ENCODE measurements at places on chromosomes 16 and 17.

DNA sequence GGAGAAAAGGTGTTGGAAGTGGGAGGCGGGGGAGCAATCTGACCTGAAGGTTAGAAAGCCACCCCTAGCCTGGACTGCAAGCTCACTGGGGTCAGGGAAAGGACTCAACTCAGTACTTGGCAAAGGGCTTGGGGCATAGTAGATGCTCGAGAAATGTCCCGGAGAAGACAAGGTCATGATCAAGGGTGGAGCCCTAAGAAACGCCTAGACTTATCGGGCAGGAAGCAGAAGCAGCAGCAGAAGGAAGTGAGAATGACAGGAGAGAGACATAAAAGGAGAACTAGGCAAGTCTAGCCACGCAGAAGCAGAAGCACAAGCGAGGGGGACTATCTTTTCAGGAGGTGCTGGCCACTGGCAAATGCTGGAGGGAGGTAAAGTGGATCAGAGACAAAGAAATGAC, 10.2 kb downstream of the COTL1 start:
- DNase-seq: no peak

DNA sequence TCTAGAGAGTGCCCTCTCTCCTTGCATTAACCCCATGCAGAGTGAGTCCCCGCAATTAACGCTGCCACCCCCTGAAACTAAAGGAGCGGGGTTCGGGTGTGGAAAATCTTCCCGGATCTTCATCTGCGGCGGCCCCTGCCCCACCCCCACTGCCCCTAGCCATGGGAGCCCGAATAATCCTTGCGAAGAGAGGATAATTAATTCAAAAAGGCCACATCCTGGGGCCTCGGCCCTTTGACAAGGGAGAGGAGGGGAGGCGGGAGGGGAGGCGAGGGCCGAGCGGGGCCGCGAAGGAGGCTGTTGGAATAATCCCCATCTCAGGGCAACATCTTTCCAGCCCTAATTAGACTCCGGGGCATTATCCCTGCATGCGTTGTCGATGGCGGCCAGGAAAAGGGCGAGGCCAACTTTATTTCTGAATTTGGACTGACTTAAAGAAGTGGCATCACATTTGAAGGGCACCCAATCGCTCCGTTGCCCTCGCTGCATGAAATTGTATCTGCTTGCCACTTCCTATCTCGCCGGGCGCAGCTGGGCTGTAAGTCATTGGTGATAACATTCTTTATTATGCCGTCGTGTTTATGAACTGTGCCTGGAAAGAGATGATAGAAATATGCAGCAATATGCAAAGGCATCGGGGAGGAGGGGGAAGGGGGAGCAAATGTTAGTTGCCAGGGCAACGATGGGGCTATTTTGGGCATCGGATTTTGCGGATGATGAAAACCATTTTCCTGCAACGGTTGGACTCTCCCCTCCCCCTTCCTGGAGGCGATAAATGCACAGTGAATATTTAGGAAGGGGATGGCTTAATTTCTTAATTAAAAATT, 387.1 kb upstream of the TNRC6C start:
- DNase-seq: no peak

DNA sequence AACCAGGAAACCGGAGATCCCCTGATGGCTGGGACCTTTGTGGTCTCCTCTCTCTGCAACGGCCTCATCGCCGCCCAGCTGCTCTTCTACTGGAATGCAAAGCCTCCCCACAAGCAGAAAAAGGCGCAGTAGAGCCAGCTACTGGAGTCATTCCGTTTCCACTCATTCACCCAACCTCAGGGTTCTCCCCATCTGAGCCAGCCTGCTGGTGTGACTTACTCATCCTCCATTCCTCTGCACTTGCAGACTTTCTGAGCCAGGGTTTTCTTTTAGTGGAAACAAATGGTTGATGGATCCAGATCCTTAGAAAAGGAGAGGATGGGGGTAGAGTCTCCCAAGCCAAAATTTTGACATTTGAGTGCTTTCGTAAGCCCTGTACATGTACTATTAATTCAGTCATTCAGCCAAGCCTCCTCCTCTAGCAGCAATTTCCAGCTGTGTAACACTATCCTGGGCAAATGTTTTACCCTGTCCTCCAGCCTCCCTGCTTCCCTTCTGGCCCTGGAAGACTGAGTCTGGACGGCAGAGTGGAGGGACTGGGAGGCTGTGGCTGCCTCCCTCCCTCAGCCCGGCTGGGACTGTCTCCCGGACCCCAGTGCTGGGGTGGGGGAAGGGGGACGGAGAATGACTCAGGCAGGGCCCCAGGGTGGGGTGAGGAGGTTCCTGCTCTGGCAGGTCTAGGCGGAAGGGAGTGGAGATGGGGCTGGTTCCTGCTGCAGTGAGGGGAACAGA, 2.3 kb downstream of the SOX15 start:
- DNase-seq: peak; percentile 88

- DNase-seq: peak; percentile 44
Observed at GRCh38 chr16:19153876-19154275, 14.2 kb upstream of the SYT17 start.

- DNase-seq: peak; percentile 66
Observed at GRCh38 chr17:6506679-6507231, 49.6 kb downstream of the PITPNM3 start.

DNA sequence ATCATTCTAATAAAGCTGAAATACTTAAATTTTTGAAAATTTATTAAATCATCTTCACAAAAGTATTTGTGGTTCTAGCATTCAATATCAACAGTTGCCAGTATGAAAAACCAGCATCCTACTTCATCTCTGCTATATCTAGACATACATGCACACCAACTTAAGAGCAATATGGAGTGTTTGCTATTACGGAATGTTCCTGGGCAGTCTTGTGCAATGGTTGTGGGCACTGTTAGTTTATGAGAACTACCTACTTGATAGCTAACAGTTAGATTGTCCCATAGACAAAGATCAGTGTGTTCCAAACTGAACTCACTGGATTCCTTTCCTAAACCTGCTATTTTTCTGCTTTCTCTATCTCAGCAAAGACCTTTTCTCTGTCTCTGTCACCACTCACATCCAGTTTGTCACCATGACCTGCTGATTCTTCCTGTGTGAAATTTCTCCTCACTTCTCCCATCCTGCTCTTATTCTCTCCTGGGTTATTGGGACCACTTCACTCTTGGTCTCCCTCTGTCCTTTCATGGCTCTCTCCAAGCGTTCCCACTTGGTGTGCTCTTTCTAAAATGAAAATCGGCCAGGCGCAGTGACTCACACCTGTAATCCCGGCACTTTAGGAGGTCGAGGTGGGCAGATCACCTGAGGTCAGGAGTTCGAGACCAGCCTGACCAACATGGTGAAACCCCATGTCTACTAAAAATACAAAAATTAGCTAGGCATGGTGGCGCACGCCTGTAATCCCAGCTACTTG, 27.7 kb downstream of the CNTROB start:
- DNase-seq: no peak

DNA sequence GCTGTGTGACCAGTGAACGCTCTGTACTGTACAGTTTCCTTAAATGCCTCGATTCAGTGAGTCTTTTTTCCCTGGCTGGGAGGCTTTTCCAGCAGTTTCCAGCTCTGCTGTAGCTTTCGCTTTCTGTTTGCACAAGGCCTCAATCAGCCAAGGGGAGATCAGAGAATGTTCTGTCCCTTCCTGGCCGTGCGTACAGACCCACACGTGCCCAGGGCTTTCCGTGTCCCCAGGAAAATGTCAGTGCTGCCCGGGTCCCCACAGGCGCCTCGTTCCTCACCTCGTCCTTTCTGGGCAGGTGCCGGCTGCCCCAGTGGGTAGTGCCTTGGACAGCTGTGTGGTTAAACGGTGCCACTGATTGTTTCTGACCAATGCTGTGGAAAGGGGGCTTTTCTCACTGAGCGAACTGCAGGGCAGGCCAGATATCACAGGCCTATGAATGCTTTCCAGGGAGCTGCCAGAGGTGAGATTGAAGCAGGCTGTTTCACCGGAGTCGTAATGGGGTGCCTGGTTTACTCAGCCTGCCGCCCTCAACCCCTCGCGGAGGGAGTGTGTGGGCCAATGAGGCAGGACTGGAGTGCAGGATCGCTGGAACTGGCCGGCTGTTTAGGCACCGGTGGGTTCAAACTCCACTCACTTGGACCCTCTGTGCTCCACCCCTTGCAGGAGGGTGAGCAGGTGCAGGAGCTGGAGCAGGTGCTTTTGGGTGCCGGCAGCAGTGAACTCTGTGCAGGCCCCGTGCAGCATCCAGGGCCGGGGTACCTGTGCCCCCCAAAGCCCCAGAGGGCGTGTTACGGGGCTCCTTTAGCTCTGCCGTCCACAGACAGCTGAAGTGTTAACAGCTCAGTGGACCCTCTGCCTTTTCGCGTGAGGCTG, 44.4 kb downstream of the ZNF778 start:
- DNase-seq: no peak

DNA sequence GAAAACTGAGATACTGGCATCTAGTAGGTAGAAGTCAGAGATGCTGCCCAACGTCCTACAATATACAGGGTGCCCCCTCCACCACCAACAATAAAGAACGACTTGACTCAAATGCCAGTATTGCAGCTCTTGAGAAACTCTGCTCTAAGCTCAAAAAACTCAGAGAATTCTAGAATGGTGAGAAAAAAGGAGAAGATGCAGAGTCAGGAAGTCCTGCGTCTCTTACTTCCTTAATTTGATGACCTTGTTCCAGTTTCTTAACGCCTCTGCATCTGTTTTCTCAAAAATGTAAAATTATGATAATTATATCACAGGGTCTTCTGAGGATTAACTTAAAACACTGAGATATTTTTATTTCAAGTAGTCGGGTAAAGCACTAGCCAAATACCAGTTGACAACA, 1.7 kb upstream of the HSBP1 start:
- no peak for DNase-seq

GRCh38 chr16:20214401-20214800, 112.9 kb downstream of the GP2 start:
- no peak for DNase-seq

DNA sequence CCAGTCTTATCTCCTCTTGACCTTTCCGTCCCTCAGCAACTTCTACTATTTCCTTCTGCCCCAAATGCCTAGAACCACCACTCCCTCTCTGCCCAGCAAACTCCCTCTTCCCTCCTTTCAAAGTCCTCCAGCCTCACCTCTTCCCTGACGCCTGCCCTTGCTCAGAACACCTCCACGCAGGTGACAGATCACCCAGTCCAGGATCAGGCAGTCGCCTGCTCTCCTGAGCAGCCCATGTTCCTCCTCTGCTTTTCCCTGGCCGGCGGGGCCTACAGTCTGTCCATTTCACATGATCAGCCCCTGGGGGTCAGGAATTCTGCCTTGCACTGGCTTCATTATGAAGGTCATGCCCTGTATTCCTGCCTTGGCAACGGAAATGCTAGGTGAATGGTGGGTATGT, 422 bp downstream of the CD300LF start:
- no peak for DNase-seq

GRCh38 chr16:75385507-75386152, 47.7 kb downstream of the CFDP1 start:
- peak; percentile 27 for DNase-seq

DNA sequence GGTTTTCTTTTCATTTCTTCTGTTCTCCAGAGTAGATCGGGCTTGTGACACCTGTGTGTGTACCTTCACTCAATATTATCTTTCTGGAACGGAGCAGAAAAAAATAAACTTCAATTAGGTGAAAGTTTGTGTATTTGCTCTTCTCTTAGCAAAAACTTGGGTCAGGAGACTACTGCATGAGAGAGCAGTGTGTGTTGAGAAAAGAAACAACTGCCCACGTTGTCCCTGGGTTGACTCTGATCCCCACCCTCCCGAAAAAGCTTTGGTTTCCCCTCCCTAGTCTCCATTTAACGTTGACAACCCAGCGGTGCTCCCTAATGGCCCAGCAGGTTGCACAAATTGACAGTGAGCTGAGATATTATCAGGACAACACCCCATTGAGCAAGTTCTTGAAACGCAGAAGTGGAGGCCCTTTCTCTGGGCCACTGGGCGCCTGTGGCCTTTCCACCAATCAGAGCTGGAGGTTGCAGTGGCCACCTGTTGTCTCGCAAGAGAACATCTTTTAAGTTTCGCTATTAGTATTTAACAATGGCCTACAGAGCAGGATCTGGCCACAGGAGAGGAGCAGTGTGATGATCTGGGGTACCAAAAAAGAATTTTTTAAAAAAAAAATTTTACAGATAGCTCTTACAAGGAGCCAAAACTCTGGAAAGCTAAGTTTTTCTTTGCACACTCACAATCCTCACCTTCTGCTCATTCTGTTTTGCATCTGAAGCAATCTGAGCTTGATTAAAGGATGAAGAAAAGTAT, 1.5 kb upstream of the TOX3 start:
- no peak for DNase-seq

DNA sequence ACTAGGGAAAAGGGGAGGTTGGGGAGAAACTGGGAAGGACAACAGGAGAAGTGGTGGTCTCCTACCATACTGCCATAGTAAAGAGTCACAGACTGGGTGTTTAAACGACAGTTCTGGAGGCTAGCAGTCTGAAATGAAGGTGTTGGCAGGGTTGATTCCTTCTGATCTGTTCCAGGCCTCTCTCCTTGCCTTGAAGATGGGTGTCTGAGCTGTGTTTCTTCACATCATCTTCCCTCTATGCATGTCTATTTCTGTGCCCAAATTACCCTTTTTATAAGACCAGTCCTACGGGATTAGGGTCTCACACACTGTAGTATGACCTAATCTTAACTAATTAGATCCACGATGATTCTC, 79.8 kb upstream of the TMEM97 start:
- DNase-seq: no peak

GRCh38 chr17:70181376-70181775, 12.0 kb downstream of the KCNJ2 start:
- DNase-seq: no peak

DNA sequence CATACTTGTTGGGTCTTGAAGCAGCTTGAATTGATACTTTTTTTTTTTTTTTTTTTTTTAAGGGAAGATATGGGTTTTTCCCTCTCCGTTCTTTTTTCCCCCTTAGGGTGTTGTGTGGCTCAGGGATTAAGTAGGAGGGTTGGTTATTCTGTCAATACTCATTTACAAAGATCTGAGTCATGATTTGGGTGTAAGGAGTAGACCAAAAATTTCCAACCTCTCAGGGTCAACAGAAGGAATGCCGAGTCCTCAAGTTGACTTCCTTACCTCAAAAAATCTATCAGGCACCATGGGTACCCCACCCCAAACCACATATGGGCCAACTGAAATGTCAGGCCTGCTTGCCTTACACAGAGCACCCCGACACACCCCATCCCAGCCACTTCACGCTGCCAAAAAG, 230.5 kb downstream of the CCDC182 start:
- no peak for DNase-seq

DNA sequence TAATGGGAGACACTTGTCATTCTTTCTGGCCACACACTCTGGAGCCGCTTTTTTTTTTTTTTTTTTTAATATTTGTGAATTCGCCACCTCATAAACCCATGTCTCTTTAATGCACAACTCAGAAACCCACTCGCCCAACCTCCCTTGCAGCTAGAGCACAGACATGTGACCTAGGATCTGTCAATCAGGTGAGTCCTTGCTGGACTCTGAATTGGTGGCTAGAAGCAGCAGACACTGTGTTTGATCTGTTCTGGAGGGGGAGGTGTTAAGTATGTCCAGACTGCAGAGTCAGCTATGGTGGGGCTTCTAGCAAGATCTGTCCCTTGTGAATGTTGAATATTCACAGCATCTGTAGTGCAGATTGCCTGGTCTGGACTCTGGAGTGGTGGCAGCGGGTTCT, 112.1 kb downstream of the PRKCB start:
- DNase-seq: no peak

- no peak for DNase-seq
Observed at GRCh38 chr16:84613408-84614072, 4.3 kb downstream of the COTL1 start.

- no peak for DNase-seq
Observed at GRCh38 chr17:64531955-64532371, 25.2 kb downstream of the CEP95 start.
